ENCODE measurements at places on chromosomes 13 and 19.

DNA sequence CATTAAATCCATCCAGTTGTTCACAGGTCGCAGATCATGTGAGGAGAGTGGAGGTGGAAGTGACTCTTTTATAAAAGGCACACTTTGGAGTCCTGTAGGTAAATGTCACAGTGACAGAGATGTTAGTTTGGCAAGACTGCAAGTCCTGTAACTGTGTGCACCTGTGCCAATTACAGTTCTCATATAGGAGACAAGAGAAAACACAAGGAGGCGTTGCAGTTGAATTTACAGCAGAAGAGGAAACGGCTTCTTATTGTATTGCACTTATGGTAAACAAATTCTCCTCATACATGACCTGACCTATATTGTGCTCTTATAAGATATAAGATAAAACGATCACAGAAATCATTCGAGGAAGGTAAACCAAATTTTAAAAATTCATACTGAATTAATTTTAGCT lies 732.8 kb upstream of the SLC10A2 start:
- no peak for DNase-seq

- DNase-seq = no peak
These were observed 10.8 kb downstream of the TMEM38A start for GRCh38 chr19:16671652-16672274.

GRCh38 chr13:70502944-70503343 lies 394.7 kb upstream of the KLHL1 start:
- no peak for DNase-seq

DNA sequence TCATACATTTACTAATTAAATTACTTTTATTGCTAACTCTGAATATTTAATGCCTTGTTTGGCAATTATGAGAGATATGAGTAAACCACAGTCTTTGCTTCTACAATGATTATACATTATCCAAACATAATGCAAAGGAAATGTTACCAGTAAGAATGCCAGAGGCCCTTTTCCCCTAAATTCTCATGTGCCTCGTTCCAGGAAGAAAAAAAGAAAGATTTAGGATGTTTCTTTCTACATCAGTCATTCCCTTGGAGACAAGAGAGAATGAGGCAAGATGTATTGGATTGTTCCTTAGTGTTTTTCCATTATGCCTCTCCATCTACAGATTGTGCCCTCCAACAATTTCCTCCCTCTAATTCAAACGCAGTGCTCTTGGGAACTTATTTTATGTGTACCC lies 50.1 kb downstream of the ITGBL1 start:
- DNase-seq = no peak

- no peak for DNase-seq
These were observed 30.3 kb upstream of the CACTIN start for GRCh38 chr19:3656747-3657394.

DNA sequence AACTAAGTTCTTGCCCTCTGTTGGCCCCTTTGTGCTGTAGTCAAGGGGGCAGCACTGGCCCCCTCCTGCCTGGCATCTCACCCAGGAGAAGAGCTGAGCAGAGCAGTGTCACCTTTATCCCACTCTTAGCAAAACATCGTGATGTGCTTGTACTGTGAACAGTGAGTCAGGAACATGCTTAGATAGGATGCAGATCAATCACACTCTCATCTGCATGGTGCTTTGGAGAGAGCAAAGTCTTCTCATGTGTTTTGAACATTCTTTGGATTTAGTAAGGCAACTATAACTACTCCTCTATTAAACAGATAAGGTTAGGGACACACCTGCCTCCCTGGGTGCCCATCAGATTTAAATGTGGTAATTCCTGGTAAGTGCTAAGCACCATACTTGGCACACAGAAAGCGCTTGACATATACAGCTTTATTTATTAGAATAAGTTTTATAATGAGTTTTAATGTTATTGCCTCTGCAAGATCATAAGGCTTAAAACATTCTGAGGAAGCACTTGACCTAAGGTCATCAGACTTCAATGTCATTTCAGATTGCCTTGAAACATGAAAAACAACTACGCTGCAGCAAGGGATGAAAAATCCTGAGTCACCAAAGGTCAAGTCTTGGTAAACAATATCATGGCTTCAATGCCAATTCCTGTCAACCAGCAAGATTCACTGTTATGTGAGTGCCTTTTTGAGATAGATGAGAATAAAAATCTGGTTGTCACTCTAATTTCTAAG lies 82.4 kb upstream of the IRS2 start:
- DNase-seq = no peak

GRCh38 chr13:51549050-51549449 lies 35.2 kb upstream of the WDFY2 start:
- DNase-seq = no peak
